ENCODE measurements at places on chromosomes 12 and 14.

DNA sequence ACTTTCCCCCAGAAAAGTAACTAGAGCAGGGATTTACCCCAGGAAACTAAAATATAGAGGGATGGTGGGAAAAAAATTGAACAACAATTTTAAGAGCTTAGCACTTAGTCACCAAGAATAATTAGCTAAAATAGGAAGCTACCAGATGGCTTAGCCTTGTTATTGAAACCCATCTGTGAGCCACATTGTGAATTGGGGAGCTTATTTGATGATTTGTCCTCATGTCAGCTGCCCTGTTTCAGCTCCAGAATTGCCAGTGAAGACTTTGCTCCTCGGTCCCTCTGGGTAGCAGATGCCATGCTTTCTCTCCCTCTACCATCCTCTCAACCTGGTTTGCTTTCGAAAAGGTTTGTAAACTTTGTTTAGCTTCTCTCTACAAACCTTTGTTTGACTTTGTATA lies 67.7 kb upstream of the PTHLH start:
- no peak for DNase-seq

DNA sequence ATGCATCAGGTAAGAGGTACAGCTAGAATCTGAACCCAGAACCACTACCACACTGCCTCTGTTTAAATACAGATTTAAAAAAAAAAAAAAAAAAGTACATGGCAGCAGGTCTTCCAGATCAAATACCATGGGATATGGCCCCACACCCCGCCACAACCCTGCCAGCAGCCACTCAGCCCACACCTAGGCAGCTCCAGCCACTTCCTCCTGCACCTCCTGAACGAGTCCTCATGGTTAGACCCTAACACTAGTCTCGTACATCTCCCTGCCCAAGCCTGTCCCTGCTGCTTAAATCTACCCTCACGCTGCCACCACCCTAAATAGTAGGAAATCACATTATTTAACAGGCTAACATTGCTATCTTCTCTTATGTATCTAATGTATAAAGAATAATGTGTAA lies 12.6 kb downstream of the SETD3 start:
- no peak for DNase-seq

DNA sequence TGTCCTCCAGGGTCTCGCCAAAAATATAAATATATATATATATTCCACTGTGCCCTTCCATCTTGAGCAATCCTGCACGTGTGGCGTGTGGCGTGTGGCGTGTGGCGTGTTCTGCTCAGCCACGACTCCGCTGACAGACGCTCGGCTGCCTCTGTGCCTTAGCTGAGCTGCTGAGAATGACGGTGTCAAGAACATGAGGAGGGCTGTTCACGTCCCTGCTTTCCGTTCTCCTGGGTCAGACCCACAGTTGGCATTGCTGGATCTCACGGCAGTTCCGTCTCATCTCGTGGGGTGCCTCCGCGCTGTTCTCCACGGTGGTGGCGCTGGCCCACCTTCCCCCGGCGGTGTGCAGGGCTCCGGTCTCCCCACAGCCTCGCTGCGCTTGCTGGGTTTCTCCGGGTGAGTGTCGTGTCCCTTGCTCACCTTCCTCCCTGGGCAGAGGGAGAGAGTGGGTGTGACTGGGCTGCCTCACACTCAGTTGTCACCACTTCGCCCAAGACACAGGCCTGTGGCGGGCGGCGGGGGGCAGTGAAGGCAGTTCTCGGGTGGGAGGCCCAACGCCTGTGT lies 9.4 kb downstream of the GPR132 start:
- no peak for DNase-seq

DNA sequence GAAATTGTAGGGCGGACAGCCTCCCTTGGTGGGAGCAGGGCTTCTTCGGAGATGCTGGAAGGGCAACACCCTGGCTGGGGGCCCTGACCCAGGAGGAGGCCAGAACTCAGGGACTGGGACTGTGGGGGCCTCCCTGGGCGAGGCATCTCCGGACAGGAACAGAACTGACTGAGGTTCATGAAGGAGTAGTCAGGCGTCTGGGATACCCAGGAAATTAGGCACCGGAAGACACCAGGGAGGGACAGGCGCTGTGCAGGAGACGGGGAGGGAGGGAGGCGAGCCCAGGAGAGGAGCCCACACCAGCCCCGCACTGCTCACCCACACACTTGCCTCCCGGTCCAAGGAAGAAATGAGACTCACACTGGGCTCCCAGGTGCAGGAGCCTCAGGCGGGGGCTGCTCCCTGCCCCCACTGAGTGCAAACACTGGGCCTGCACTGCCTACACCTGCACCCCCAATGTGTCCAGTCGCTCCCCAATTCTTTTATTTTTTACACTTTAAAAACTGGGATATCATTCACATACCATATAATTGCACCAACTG lies 262.6 kb upstream of the SFSWAP start:
- DNase-seq, result no peak

DNA sequence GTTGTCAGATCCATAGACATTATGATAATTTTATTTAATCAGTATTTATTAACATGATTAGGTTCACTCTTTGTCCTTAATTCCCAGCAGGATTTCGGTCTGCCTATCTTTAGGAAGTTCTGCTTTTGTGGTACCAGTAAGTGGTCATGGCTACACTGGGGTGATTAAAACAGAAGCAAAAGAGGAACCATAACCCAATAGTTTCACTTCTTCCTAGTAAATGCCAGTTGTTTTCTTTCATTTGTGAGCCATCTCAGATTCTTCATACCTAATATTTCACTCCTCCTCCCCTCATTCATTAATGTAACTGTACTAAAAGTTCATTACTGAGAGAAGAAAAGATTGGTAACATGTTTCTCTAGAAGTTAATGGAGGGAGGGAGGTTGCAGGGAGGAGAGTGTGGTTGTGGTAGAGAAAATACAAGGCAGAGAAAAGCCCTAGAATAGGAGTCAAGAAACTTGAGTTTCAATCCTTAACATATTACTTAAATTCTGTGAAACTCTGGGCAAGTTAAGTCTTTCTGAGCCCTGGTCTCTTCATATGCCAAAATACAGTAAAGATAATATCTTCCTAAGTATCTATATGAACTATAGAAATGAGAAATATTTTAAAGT lies 101.2 kb downstream of the PEBP1 start:
- DNase-seq, result no peak

DNA sequence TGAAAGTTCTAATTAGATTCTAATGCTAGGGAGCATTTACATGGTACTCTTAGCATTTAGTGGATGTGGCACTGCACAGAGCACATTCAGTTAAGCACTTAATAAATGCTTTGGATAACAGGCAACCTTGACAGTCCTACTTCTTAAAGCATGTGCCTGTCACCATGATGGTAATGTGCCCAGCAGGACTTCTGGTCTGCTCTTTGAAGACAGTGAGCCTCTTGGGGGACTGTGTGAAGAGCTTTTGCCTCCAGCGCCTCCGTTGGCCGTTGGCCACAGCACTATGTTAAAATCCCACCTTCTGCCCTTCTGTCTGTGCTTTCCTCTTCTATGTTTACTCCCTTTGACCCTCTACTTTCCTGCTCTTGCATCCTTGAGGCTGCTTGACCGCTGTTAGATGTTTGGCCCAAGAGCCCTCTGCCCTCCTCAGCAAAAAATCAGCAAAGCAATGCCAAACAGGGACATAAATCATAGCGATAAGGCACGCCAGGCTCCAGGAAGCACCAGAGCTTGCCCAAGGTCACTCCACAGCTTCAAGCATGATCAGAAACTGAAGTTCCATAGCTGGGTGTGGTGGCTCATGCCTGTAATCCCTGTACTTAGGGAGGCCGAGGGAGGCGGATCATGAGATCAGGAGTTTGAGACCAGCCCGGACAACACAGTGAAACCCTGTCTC lies 8.3 kb downstream of the CDKL1 start:
- no peak for DNase-seq

DNA sequence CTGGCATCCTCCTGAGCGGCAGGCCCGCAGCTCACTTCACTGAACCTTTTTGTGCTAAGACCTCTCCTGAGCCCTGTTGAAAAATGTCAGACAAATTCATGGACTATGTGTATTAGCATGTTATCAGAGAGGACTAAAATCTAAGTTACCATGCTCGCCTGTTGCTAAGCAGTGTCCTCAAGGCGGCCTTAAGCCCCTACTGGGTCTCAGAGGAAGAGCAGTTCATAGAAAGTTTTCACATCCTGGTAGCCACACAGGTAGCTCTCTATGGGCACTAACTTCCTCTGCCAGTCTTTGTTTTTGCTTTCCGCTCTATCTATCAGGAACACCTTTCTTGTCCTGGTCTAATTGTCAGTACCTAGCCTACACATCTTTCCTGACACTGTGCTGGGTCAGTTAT lies 306.6 kb upstream of the MIS18BP1 start:
- no peak for DNase-seq

DNA sequence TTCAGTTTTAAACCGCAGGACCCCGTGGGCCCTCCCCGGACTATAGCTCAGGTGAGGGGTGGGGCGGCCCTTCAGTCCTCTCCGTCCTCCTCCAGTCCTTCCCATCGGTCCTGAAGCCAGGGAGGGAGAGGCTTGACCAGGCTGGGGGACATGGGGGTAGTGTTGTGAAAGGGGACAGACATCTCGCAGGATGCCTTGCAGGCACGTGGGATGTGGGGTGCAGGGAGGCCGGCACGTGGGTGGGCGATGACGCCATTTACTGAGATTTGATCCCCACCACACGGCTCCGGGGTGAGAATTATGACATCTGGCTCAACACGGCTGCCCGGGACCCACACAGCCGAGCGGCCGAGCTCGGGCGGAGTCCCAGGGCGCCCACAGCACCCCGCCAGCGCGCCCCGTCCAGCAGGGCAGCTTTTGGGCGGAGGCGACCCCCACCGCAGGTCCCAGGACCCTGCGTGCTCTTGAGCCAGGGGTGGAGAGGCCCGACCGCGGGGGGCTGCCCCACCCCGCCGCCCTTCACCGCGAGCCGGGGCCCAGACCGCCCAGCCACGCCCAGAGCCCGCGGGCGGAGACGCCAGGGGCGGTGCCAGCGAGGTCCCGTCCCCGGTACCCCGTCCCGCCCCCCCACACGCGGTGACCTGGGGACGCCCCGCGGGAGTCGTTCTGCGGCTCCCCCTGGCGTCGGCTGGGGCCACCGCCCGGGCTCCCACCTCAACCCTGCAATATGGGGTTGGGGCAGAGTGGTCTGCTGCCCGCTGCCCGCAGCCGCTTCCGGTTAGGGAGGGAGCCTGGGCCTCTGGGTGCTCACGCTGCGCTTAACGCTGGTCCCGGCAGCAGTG lies 3.3 kb upstream of the EXOC3L4 start:
- no peak for DNase-seq

DNA sequence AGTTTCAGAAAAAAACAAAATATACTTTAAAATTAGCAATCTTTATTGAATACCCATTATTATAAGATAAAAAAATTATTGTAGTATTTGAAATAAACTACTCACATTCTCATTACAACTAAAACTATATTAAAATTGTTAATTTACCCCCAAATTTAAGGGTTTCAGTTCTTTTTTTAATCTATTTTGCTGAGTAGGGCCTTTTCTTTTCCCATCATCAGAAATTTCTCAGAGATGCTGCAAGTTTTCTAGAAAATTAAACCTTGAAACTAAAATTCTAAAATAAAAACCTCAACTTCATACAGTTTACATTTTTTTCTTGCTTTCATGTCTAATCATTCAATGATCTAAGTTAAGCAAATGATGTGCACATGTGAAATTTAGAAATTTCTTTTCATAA lies 10.1 kb downstream of the ARMH4 start:
- no peak for DNase-seq

- DNase-seq, result no peak
Measured at GRCh38 chr12:84551373-84551772, 361.2 kb downstream of the SLC6A15 start.

GRCh38 chr12:64665514-64665913 lies 55.2 kb downstream of the RASSF3 start:
- no peak for DNase-seq

DNA sequence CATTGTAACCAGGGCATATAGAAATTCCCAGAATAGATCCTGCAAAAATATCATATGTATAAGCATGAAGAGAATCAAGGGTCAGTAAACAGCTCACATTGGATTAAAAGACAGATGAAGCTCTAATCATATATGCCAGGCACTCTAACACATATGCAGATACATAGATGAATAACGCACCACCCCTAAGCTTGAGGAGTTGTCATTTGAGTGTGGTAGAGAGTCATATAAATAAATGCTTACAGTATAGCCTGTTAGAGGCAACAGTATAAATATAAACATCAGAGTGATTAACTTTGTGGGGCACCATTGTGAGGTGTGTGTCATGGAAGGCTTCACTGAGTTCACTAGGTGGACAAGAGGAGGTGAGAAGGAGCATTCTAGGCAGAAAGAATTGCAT lies 346.7 kb upstream of the PRICKLE1 start:
- no peak for DNase-seq

DNA sequence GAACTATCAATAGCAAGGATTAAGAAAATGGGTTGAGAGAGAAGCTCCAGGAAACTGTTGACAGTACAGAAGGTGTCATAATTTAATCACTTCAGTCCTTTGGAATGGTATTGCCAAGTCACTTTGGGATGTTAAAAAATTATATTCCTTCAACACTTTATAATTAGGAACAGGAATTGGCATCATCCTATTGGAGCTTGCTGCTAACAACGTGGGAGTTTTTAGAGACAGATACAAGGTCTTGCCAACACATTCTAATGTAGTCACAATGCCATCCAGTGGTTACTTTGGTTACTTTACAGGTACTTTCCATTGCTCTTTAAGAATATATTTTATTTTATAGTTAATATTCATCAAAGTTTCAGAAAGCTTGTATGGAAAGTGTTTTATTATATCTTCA lies 310.1 kb downstream of the SYT1 start:
- no peak for DNase-seq

- DNase-seq, result no peak
Measured at GRCh38 chr14:75434138-75434889, 6.5 kb downstream of the JDP2 start.

- DNase-seq, result peak; percentile 90
Measured at GRCh38 chr14:70972107-70972976, 65.1 kb downstream of the PCNX1 start.

GRCh38 chr12:15556411-15557102 lies 232.6 kb downstream of the EPS8 start:
- no peak for DNase-seq

DNA sequence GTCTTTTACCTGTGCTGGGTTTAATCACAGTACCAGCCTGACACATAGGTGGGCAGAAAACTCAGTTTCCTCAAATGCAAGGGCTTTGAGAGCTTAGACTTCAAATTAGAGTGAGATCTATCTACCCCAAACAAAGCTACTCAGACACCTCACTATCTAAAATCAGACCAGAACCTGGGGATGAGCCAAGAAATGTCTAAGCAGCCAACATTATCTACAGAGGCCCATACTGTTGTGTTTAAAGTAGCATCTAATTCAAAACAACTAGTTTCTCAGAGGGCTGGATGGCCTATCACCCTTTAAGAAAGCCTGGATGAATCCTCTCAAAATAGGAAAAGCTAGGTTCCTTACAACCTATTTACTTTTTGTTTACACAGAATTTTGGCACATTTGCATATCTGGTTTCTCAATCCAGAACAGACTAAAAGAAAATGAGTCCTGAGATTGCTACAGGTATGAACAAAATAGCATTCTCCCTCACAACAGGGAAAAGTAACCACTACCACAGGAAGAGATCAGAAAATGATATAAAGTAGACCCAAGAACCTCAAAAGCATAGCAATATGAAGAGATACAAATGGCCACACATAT lies 142.4 kb downstream of the ZFP36L1 start:
- DNase-seq, result no peak

Data from posterior vena cava (tissue), 2 donors.